Cortex of kidney (tissue), 1 donor: ENCODE measurements at places on chromosomes 2 and 18.

GRCh38 chr2:229784791-229785190 is 70.4 kb upstream of the DNER start:
- DNase-seq: no peak

- DNase-seq: no peak
These were observed 30.6 kb downstream of the SOWAHC start for GRCh38 chr2:109644571-109645275.

- DNase-seq: no peak
These were observed 1127.0 kb upstream of the CRIM1 start for GRCh38 chr2:35228584-35228983.

- no peak for DNase-seq
These were observed 945.0 kb upstream of the CRIM1 start for GRCh38 chr2:35410431-35411061.

- DNase-seq: no peak
These were observed 119.0 kb upstream of the FN1 start for GRCh38 chr2:215554689-215555498.

GRCh38 chr2:61722800-61723199 is 131.1 kb downstream of the FAM161A start:
- DNase-seq: no peak

- no peak for DNase-seq
These were observed 971.3 kb upstream of the FAM98A start for GRCh38 chr2:34570266-34570872.

- no peak for DNase-seq
These were observed 425.6 kb downstream of the SUCLG1 start for GRCh38 chr2:84033347-84033974.

DNA sequence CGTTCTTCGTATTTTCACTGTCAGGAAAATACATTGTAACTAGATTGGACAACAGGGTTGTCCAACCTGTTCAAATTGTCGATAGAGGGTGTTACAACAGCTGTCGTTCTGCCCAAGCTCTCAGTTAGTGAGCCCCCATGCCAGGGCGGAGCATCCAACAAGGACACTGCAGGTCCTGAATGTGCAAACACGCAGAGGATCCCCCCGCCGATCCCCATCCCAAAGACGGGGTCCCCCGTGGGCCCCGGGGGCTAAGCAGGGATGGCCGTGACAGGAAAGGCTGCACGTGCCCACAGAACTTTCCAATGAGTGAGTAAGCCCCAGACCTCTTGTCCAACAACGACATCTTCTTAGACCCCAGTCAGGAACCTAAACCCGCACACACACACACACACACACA is 140.8 kb downstream of the PXDN start:
- DNase-seq: no peak

- DNase-seq: no peak
These were observed 9.1 kb upstream of the C1GALT1C1L start for GRCh38 chr2:43685357-43685756.

DNA sequence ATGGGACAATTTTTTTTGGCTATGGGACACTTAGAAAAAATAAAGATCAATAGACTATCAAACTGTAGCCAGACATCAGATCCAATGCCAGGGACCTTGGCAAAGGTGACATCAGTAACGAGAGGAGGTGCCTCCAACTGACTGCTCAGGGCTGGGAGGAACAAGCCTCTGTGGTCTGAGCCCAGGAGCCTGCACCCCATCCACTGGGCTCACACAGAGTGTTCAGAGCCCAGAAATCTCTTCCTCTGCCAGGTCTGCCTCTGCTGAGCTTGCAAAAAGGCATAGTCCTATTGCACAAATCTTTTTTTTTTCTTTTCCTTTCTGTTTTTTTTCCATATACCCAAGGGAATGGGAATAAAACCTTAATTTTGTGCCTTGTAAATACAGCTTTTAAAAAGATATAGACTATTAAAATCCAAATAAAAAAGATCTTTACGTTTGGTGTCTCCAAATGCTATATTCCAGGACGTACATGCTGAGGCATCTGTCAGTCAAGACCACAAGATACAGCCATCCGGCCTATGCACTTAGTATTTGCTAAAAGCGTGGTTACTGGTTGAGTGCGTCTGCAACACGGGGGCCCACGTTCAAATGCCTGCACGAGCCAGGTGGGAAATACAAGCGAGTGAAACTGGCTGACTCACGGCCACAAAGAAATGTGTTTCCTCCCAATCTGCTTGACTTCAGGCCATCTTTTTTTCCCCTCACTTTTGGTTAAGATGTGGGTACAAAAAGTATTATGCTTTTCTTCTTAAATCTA is 7.8 kb upstream of the ARHGAP25 start:
- no peak for DNase-seq

GRCh38 chr2:216317831-216318520 is 54.3 kb downstream of the MARCHF4 start:
- DNase-seq: no peak

- DNase-seq: no peak
These were observed 109.7 kb downstream of the B3GNT2 start for GRCh38 chr2:62305421-62306176.

GRCh38 chr18:54388203-54389142 is 30.8 kb downstream of the C18orf54 start:
- no peak for DNase-seq

- no peak for DNase-seq
These were observed 68.3 kb downstream of the CTAGE1 start for GRCh38 chr18:22349317-22349898.

DNA sequence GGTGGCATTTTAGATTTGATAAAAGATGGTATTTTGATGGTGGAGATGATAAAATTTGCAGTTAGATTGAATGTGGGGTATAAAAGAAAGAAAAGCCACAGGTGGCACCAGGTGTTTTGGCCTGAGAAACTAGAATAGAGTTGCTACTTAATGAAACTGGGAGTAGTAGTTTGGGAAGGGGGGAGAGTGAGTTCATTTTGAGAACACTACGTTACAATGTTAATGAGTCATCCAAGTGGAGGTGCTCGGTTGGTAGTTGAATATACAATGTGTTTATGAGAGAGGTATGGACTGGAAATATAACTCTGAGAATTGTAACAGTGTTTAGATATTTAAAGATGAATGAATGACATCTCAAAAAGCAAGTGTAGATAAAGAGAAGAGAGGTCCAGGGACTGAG is 26.4 kb downstream of the EPG5 start:
- DNase-seq: no peak

DNA sequence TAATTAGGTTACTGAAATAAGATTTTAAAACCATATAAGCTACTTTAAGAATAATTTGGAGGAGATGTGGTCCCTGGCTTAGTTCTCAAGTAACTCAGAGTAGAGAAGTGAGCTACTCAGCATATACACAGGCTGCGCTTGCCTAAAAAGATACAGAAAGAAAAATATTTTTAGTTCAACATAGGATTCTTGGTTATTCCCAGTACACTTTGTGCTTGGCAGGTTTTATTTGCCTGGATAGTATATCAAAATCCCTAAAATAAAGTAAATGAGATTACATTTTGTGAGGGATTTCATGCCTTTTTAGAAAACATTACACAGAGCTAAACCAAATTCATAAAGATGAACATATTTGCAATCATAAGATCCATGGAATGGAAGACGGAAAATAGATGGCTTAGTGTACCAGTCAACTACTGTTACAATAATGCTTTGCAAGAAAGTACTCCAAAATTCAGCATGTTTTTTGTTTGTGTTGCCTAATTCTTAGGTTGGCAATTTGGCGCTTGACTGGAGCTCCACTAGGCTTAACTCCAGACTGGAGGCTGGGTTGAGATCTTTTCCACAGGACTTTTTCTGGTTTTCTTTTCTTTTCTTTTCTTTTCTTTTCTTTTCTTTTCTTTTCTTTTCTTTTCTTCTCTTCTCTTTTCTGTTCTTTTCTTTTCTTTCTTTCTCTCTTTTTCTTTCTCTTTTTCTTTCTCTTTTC is 600.5 kb upstream of the SYT4 start:
- no peak for DNase-seq

DNA sequence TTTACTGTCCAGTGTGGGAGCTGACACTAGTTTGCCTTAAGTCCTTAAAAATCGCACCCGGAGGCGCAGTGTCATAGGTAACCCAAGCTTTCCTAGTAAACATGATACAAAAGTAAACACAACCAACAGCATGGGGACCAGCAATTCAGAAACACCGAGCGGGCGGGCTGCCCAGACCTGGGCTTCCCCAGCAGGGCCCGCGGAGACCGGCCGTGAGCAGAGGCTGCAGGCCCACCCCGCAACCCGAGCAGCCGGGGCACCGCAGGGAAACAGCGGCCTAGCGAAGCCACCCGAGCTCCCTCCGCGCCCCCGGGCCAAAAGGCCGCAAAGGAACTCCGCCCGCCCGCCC is 296 bp downstream of the TTC21B start:
- no peak for DNase-seq

- no peak for DNase-seq
These were observed 265.4 kb downstream of the SS18 start for GRCh38 chr18:25825056-25825455.

DNA sequence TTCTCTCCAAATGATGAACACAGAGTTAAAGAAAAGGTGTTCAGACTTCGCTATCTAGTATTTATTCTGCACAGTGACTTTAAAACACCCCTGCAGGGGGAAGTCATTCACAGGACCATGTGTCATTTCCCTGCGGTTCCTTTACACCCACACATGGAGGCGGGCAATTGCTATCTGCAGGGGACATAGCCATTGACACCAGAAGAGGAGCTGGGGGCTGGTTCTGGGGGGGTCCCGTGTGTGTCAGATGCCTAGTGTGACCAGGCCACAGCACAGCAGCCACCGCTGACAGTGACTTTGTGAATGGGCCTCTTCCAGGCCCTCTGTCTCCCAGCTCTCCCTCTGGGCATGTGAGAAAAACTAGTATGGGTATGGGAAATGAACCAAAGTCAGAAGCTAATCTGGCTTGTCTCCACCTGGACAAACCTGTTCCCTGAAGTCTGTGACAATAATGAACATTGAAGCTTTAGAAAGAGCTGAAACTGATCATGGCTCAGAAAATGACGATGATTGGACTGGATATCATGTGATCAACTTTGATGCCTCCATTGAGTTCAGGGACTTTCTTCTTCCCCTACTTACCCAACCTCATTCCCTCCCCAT is 7.5 kb upstream of the GBX2 start:
- DNase-seq: no peak

DNA sequence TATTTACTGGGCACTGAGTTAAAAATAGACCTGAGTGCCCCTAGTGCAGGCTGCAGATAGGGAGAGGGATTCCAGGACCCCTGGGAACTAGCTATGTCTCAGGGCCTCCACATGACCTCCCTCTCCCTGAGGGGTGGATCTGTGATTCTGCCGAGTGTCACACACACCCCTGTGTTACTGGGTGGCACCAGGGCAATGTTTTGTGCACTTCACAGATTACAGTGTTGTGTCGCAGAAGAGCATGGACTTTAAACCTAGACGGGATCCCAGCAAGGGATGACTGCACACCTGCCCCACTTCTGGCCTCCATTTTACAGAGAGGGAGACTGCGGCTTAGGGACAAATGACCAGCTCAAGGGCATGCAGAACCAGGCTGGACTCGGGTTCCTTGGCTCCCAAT is 65.6 kb downstream of the ZFP36L2 start:
- DNase-seq: no peak

DNA sequence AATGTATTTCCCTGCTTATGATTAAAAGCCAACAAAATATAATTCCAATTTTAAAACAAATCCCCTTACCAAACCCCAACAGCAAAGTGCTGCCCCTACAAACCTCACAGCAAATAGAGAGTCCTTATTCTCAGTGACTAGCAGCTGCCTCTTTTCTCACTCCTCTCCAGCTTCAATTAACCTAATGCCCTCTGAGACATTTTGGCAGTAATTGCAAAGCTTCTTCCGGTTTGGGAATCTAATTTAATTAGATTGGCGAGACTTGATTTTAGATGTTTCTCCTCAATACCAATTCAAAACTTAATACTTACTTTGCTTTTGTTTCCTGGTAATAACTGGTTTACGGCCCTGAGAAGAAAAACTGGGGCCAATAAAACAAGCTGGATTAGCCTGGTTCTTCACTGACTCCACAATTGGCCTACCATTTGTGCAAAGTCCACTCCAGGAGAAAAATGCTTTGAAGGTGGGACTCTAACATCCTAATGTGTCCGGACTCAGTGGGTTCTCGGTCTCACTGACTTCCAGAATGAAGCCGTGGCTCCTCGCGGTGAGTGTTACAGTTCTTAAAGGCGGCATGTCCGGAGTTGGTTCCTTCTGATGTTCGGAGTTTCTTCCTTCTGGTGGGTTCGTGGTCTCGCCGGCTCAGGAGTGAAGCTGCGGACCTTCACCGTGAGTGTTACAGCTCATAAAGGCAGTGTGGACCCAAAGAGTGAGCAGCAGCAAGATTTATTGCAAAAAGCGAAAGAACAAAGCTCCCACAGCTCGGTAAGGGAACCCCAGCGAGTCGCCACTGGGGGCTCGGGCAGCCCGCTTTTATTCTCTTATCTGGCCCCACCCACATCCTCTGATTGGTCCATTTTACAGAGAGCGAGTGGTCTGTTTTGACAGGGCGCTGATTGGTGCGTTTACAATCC is 52.8 kb downstream of the SLC35F5 start:
- DNase-seq: no peak

- DNase-seq: no peak
These were observed 12.4 kb downstream of the CIB4 start for GRCh38 chr2:26628561-26629345.

DNA sequence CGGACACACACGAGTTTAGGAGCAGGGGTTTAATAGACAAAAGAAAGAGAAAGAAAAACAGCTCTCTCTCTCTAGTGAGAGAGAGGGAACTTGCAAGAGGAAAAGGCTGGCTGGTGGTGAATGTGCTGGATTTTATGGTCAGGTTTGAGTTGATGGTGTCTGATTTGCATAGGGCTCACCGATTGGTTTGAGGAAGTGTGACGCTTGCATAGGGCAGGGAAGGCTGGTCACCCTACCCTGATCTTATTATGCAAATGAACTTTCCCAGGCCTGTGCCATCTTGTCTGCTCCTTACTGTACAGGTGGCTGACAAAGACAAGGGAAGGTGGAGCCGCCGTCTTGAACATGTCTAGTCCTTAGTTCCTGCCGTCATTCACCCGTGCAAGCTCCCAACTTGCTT is 408.9 kb downstream of the RIT2 start:
- DNase-seq: no peak

GRCh38 chr2:111208639-111209038 is 87.9 kb downstream of the BCL2L11 start:
- no peak for DNase-seq

DNA sequence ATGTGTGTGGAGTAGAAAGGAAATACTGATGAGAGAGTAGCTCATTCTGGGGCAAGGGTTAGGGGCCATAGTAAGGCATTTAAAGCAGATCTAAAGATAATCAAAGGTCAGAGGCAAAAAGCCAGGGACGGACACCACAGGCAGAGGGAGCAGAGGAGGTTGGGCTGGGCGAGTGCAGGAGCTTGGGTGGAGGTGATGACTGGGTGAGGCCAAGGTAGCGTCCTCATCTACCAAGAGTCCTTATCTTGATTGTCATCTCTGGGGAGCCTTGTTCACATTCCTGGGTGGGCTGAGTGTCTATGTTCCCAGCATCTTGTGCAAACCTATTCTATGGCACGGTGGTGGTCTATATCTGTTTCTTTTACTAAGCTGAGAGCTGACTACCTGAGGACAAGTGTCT is 26.1 kb upstream of the SAG start:
- no peak for DNase-seq

GRCh38 chr18:4125627-4126230 is 329.4 kb downstream of the DLGAP1 start:
- no peak for DNase-seq
